Fibroblast of upper back skin (primary cell): ENCODE measurements at places on chromosomes 16 and 17.

DNA sequence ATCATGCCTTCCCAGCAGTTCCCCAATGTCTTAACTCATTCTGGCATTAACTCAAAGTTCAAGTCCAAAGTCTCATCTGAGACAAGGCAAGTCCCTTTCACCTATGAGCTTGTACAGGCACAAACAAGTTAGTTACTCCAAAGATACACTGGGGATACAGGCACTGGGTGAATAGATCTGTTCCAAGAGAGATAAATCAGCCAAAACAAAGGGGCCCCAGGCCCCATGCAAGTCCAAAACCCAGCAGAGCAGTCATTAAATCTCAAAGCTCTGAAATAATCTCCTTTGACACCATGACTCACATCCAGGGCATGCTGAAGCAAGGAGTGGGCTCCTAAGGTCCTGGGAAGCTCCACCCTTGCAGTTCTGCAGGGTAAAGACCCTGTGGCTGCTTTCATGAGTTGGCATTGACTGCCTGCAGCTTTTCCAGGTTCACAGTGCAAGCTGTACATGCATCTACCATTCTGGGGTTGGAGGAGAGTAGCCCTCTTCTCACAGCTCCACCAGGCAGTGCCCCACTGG lies 332.2 kb upstream of the KIF2B start:
- no peak for DNase-seq

- DNase-seq: no peak
Measured at GRCh38 chr16:68915589-68915988, 72.3 kb downstream of the TANGO6 start.

GRCh38 chr16:55009581-55009980 lies 78.9 kb downstream of the IRX5 start:
- no peak for DNase-seq

GRCh38 chr17:45261577-45262515 lies at the start of gene SPATA32:
SPATA32 (minus strand) TSS chr17:45262094; CDS start chr17:45262016, 78 bp downstream.
- DNase-seq: peak; percentile 45

GRCh38 chr16:73956587-73957494 lies 339.8 kb upstream of the PSMD7 start:
- DNase-seq: peak; percentile 79

- DNase-seq: no peak
Measured at GRCh38 chr17:49715717-49716279, 8.0 kb upstream of the SLC35B1 start.

- DNase-seq: no peak
Measured at GRCh38 chr17:4535667-4536258, 19.4 kb downstream of the MYBBP1A start.

DNA sequence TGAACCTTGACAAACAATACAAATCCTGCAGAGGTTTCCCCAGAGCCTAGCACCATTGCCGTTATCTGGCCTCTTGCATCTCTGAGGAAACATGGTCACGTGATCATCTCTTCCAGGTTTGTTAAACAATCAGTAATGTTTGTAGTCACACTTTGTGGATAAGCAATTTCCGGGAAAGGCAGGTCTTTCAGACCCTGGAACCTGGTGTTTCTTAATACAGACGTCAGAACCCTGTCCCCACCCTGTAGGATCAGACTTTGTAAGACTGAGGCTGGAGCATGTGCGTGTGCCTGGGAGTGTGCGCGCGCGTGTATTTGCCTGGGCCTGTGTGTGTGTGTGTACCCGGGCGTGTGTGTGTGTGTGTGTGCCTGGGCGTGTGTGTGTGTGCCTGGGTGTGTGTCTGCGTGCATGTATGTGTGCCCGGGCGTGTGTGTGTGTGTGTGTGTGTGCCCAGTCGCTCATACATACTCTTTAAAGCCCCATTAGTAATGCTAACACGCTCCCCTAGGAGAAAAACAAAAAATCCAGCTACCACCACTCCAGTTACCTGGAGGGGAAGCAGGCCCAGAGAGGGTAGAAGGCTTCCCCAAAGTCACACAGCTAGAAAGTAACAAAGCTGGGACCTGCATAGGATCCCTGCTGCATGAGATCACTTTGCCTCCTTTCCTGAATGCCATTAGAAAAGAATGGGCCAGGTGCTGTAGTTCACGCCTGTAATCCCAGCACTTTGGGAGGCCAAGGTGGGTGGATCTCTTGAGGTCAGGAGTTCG lies 5.3 kb downstream of the CTNS start:
- DNase-seq: no peak

GRCh38 chr17:37286430-37286829 lies 89.4 kb upstream of the C17orf78 start:
- no peak for DNase-seq

- DNase-seq: peak; percentile 80
Measured at GRCh38 chr16:82585675-82586074, 41.1 kb upstream of the CDH13 start.

DNA sequence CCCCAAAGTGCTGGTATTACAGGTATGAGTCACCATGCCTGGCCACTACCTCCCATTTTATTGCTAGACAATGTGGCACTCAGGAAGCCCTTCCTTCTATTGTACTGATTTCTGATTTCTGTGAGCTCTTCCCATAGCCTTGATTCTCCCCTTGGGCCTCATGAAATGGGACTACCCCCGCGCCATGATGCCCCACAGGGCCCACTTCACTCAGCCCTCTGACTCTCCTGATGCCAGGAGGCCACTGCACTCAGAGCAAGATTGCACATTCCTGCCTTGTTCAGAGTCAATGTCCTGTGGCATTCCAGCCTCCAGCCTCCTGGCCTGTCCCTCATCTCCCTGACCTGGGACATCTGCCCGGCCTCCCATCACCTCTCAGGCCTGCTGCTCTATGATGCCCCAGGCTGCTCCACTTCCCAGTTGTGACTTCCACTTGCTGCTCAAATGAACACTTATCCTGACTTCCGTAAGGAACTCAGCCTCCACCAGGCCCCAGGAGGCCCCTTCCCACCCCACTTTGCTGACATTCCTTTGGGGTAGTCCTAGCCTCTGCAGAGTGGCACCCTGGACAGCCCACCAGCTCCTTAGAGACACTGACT lies 66.6 kb upstream of the KSR1 start:
- DNase-seq: no peak

GRCh38 chr17:38915639-38915995 lies 9.8 kb upstream of the LASP1NB start:
- DNase-seq: no peak

GRCh38 chr16:27646806-27647205 lies 96.9 kb downstream of the KATNIP start:
- no peak for DNase-seq

GRCh38 chr17:7184647-7185046 lies 5.5 kb upstream of the ASGR1 start:
- DNase-seq: no peak

DNA sequence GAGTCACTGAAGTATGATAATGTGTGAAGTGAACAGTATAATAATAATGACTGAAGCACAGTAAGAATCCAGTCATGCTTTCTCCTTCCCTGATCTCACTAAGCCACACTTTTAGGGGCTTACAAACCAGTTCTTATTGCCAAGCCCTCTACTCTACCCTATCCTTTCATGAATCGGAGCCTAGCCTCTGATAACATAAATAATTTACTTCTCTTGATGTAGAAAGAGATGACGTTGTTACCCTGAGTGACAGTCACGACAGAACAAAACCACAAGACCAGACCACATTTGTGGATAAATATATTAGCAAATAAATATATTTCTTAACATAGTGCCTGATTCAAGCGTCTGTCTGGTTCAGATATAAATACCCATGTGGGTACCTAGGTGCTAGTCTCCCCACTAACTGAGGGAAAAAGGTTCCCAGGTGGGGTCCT lies 1.4 kb upstream of the SUPT4H1 start:
- DNase-seq: no peak

- no peak for DNase-seq
Measured at GRCh38 chr16:57637424-57637823, 9.0 kb downstream of the ADGRG1 start.

DNA sequence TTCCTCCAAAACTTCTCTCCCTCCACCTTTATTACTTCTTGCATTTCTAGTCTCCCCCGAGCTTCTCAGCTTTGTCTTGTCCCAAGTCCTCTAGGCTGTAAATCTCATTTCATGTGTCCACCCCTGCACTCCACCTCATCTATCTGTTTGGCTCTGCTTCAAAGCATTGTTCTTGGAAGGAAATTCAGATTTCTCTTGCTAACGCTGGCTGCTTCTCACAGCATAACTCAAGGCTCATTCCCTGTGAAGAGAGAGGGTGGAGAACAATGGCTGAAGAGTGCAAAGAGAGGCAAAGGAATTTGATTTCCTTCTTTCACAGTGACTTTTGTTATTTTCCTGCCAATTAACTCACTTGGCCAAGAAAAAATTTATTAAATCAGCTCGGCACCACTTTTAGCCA lies 476.5 kb downstream of the TMEM114 start:
- DNase-seq: no peak

- no peak for DNase-seq
Measured at GRCh38 chr16:67805718-67806427, 487 bp downstream of the RANBP10 start.

GRCh38 chr17:49548506-49549310 lies 27.0 kb upstream of the NXPH3 start:
- DNase-seq: peak; percentile 34

- DNase-seq: no peak
Measured at GRCh38 chr16:76511203-76511602, 234.0 kb downstream of the CNTNAP4 start.

- DNase-seq: peak; percentile 18
Measured at GRCh38 chr17:1562176-1562643, 382 bp downstream of the PITPNA start.

DNA sequence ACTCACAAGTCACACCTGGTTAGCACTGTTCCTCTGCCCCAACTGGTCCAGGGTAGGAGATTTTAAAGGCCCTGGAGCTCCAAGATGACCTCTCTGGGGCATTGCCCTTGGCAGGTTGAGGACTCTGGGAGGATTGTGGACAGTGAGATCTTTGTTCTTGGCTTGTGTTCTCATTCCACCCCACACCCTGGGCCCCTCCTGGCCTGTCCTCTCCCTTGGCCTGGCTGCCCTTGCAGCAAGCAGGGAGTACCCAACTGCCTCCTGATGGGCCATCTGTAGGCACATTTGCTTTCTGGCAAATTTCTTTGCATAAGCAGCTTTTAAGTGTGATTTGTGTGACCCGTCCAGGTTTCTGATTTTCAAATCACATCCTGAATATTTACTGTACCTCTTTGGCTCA lies 239.6 kb downstream of the UTP18 start:
- no peak for DNase-seq

- peak; percentile 74 for DNase-seq
Measured at GRCh38 chr17:978103-979093, 1.2 kb downstream of the NXN start.

DNA sequence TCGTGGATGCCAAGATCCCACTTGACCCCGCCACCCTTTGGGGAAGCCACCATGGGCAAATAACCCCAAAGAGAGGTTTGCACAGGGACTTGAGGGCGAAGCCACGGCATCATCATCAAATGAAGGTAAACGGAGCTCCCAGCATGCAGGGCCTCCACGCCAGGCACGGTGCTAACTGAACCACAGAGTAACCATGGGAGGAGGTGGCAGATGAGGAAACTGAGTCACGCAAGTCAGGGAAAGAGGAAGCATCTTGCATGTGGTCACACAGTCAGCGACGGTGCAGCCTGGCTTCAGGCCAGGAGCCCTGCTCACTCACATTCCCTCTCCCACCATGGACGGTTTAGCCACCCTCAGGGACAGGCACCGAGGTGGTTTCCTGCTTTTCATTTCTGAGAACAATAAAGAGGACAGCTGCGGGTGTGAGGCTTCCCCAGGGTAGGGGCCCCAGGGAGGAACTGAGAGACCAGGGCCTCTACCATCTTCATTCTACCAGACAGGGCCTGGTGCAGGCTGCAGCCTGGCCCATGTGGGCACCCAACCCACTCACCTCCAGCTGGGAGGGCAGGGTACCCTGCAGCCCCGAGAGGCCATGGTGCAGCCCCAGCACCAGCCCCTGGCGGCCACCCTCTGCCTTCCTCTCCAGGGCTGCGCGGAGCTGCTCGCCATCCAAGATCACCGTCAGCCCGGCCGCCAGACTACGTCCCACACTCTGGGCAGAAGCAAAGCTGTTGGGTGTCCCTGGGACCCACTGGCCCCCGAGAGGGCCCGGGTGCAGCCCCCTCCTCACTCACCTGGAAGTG lies 78.3 kb downstream of the RMI2 start:
- DNase-seq: no peak

GRCh38 chr16:80656711-80657150 lies 115.9 kb downstream of the DYNLRB2 start:
- no peak for DNase-seq

DNA sequence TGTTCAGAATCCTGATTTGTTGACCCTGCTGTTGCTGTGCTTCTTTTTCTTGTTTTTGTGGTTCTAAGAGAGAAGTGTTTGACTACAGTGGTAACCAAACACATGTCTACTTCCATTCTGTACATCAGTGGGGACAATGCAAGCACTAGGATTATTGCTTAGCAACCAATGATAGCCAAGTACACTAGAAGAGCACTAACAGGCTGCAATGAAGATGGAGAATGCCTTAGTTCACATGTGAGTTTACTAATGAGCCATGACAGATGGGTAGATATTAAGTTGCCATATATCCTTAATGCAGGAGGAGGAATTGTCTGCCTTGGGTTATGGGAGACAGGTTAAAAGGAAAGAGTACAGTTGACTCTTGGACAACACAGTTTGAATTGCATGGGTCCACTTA lies 8.3 kb downstream of the EFCAB5 start:
- no peak for DNase-seq

DNA sequence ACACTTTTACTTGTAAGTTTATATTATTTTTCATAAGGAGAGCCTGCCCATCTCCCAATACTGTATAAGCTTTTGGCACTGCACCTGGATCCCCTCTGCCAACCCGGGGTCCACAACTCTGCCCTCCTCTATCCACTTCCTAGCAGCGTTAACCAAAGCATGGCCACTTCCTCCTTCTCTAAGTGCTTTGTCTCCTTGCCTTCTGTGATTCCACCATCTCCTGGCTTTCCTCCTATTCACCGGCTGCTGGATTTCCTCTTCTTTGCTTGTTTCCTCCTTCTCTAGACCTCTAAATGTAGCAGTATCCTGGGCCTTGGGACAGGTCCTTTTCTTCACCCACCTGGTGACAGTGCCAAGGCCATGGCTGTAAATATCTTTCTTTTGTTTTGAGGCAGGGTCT lies 20.0 kb upstream of the WFIKKN2 start:
- DNase-seq: no peak

- DNase-seq: no peak
Measured at GRCh38 chr16:290681-291405, 7.9 kb downstream of the PDIA2 start.

DNA sequence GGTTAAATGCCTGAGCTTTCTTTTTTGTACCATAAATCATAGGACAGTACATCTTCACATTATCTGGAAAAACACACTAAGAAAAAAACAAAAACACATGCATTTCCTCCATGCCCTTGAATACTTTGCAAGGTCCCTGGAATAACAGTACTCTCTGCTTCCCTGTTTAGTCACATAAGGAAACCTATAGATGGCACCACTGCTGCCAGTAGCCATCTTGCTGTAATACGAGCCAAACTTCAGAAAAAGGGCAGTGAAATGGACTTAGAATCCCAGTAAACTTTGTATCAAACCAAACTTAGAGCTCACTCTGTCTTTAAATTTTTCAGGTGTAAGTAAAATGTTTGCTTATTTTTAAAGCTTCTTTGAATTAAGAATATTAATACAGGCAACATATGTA lies 435.5 kb downstream of the KCNJ2 start:
- no peak for DNase-seq
